ENCODE measurements at places on chromosomes 2 and 18.

GRCh38 chr2:201235860-201236811, 24.2 kb upstream of the CASP8 start:
- DNase-seq = peak; percentile 16

DNA sequence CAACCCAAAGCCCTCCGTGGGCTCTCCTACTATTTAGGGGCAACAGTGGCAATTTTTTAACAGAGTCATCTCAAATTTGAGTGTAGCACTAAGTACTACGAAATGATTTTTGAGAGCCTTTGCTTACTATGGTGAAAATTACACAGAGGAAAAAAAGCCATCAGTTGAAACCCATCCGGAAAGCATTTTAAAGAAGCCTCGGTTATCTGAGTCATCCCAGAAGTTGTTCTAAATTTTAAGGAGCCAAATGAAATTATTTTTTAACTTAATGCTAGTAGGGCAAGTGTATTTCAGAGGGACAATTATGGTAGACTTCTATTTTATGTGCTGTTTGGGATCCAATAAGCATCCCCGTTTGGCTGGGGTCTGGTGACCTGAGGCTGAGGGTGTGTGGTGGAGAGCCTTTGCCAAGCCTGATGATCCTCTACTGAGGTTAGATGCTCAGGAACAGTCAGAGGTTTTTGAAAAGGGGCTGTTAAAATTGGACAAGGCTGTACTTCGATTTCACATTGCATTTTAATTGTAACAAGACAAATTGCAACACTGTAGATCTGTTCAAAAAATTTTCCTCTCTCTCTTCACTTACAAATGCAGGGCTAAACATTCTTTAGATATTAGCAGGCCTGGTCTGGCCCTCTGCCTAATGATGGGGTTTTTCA, 47.0 kb downstream of the RAPGEF4 start:
- DNase-seq = no peak

DNA sequence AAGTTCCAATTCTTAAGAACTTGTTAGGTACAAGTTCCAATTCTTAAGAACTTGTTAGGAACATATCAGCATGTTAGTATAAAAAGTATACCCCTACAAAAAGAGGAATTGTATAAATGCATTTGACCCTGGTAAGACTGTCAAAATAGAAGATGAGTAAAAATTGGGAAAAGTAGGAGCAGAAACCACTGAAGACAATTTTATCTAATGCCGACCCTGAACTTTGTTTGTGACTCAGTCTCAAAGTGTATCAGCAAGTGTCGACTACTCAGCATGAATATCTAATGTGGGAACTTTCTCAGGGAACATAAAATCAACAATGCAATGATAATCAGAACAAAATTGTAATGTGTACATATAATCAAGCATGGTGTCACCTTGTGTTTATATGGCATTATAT, 583 bp upstream of the CD226 start:
- DNase-seq = no peak

DNA sequence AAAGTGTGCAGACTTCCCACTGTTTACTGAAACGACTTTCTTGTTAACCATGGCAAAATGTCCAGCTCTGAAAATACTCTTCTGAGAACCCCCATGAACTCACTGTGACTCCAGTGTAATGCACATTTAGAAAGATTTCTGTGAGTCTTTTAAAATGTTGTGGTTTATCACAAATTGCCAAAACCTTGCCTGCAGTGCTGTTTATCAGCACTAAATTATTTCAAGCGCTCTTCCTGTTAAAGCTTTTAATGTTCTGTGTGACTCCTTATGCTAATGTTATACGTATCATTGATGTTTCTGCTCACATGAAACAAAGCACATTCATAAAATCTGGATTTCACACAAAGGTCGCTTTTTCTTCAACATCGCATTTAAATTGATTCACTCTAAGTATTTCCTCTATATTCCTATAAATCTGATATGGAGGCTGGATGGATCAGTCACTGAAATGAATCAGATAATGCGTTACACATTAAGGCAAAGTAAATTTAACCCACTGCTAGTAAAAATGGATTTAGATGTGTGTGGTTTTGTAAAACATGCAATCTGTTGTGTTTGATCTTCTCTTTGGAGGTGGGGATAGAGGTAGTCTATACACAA, 521.2 kb downstream of the NYAP2 start:
- DNase-seq = no peak

GRCh38 chr2:198611201-198611600, 806.8 kb downstream of the PLCL1 start:
- no peak for DNase-seq

- no peak for DNase-seq
These were observed 238.5 kb upstream of the ZNF521 start for GRCh38 chr18:25590456-25590855.

- DNase-seq = no peak
These were observed 64.8 kb downstream of the PSMG2 start for GRCh38 chr18:12767580-12768155.

DNA sequence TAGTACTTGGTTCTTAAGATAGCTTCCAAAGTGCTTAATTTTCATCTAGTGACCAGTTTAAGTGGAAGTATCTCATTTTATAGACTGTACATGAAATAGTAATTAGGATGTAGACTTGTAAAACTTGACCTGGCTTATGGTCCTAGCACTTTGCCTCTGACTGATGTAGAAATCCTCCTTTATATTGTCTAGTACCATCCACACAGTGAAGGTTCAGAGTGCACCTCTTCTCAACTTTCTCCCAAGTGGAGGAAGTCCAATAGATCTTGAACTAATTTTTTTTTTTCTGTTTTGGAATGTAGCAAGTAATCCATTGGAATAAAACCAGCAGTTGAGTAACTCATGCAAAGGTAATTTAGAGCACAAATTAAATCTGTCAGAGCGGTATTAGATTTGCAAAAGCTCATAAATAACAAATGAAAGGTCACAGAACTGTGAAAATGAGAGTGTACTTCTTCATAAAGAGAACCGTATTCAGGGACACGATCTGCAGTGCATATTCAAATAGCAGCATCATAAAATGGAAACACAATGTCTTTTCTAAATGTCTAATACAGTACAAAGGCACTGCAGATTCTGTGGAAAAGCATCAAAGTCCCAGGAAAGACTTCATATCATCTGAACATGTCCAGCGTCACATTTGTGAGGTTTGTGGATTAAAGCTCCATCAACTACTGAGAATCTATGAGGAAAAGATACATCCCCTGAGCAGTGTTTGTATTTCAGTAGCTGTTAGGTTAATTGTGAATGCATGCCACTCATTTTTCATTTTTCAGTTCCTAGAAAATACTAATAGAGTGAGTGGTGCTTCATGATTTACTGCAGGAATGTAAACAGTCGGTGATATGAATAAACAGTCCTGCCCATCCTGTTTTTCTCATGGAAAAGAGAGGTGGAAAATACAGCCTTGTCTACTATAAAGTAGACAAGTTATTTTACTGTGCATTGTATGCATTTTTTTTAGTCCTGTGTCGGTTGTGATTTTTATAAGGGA, 100.7 kb downstream of the LYPD6 start:
- no peak for DNase-seq

DNA sequence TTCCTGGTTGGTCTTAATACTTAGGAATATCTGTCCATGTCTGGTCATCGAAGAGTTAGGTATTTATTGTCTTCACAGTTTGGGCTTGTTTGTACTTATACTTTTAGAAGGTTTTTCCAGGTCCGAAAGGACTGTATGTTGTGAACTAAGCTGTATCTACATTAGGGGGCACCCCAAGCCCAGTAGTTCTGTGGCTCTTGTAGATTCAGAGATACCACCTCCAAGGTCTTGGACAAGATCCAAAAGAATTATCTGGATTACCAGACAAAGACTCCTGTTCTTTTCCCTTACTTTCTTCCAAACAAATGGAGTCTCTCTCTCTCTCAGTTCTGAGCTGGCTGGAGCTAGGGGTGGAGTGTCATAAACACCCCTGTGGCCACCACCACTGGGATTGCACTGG, 328.7 kb downstream of the ZNF804A start:
- no peak for DNase-seq

- DNase-seq = no peak
These were observed 133.7 kb downstream of the HAUS1 start for GRCh38 chr18:46237891-46238290.

GRCh38 chr2:125041846-125042245, 1016.8 kb downstream of the CNTNAP5 start:
- DNase-seq = no peak

- DNase-seq = no peak
These were observed 465.0 kb upstream of the TRIB2 start for GRCh38 chr2:12251749-12252148.

- no peak for DNase-seq
These were observed 5.1 kb upstream of the STEAP3 start for GRCh38 chr2:119218478-119219064.

- no peak for DNase-seq
These were observed 26.8 kb upstream of the INHBB start for GRCh38 chr2:120319123-120319522.

- no peak for DNase-seq
These were observed 56.6 kb upstream of the MAP2 start for GRCh38 chr2:209367075-209367747.

DNA sequence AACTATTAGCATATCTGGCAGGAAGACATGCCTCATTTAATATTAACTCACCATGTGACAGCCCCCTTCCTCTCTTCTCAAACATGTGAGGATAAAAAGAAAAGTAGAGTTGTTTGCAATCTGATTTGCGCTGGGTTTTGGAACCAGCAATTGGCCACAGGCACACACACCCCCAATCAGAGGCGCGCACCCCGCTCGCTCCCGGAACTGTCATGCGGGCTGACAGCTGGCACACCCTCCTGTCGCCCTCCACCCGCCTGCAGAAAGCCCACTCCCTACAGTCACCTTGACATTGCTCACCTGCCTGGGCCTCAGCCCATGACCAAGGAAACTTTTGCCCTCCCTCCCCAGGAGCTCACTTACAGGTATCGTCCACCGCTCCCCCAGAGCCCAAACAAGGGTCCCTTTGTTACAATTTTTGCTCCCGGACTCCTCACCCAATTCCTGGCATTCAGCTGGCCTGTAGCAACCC, 1.1 kb downstream of the COBLL1 start:
- no peak for DNase-seq

DNA sequence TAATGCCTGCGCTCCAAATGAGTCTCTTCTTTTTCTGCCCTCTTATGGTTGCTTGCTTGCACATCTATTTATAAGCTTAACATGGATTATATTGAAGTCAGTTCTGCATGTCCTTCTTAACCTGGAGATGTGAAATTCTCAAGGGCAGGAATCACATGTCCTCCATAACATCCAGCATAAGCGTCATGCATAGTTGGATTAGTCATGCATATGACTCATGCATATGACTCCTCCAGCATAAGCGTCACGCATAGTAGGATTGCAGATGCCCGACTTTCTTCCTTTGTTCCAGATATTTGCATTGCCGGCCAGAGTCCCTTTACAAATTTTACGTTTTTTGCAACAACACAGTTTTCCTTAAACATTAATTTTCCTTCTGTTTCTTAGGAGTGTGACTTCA, 308.6 kb downstream of the TGIF1 start:
- DNase-seq = no peak

DNA sequence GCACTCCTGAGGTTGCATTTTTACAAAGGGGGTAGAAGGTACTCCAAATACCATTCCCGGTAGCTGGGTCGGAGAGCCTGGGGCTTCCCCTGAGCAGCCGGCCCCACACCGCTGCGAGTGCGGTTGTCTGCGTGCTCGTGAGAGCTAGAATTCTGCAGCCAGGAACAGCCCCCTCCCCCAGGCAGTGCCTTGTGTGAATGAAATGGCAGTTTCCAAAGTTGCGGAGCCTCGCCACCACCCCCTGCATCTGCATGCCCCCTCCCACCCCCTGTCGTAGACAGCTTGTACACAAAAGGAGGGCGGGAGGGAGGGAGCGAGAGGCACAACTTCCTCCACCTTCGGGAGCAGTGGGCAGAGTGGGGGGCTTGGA, 1.1 kb downstream of the MYCN start:
- DNase-seq = no peak

DNA sequence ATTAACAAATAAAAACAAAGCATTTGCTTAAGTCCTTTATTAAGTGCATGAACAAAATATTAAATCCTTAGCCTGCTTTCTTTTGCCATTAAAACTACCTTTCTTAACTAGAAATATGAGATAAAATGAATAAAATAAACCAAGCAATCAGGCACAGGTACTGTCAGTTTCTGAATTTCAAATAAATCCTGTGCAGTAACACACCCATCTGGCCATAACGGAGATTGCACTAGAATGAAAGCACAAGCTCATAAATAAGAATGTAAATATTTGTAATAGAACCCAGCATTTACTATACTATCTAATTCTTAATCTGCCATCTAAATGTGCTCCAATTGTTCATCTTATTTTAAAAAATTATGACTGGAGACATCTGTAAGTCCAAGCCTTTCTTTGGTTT, 31.9 kb downstream of the PRKRA start:
- no peak for DNase-seq

Measured in stimulated activated CD4-positive, alpha-beta T cell treated with anti-CD3 and anti-CD28 coated beads, Interleukin-4, amount 100 ng/mL, for 48 hours (primary cell).